ENCODE measurements at places on chromosomes 1 and 21. TPM values are rescaled to one million over a fixed set of nuclear protein-coding genes. Genes with fewer than 3 reads are reported as not detected.

The SH2D1B gene
- total RNA-seq = 0.20 TPM

The RBM11 gene
- total RNA-seq = not detected

The GALNT2 gene
- 38.4 TPM for total RNA-seq

The SH3D21 gene
- total RNA-seq = 0.40 TPM

The TMOD4 gene
- total RNA-seq = 0.79 TPM

The FCRL3 gene
- not detected for total RNA-seq

The TMEM125 gene
- total RNA-seq = not detected

Measured in mammary microvascular endothelial cell (primary cell).